Stimulated activated CD8-positive, alpha-beta memory T cell treated with anti-CD3 and anti-CD28 coated beads, Interleukin-4, amount 100 ng/mL, for 4 hours (primary cell): ENCODE measurements at places on chromosomes 3 and 15.

DNA sequence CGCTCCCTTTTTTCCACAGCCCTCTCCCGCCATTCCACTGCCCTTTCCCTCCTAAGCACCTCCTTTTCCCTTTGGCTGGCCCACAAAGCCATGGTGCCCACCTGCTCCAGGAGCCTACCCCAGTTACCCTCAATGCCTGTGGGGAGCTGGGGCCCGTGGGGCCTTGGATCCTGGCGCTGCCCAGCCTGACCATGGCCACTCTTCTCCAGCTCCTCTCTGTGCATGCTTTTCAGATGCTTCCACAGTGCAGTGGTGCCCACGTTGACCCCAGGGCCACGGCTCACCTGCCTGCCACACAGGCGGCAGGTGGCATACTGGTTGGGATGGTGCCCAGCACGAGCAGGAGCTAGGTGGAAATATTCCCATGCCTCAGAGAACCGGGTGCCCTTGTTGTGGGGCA, 1.5 kb downstream of the ZBED2 start:
- no peak for DNase-seq

GRCh38 chr3:154764856-154765640, 315.1 kb upstream of the MME start:
- DNase-seq, result no peak

DNA sequence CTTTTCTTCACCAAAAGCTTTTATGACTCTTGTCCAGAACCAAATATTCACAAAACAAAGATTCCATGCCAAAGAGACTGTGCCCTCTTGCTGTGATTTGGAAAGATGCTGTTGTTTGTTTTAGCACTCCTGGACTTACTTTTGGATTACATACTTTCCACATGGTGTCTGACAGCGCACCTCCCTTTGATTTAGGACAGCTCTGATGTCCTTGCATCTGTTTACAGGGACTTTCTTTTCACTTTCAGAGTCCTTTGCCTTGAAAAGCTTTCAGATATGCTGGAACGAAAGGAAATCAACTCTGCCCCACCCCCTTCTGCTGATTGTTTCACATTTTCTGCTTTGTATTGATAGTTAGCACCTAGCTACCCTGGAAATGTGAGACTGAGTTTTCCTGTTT, 133.0 kb upstream of the NR2E3 start:
- DNase-seq, result no peak

GRCh38 chr3:177426106-177426877, 229.0 kb upstream of the TBL1XR1 start:
- DNase-seq, result no peak
